ENCODE measurements at places on chromosomes 3 and 15.

GRCh38 chr15:20645956-20646355 is 104.4 kb upstream of the GOLGA6L6 start:
- DNase-seq, result no peak

GRCh38 chr3:58350627-58351013 is 17.9 kb downstream of the PXK start:
- DNase-seq, result no peak

GRCh38 chr15:75731248-75732151 is 18.9 kb upstream of the CSPG4 start:
- DNase-seq, result no peak

- no peak for DNase-seq
Observed at GRCh38 chr3:172859041-172859440, 108.5 kb downstream of the ECT2 start.

DNA sequence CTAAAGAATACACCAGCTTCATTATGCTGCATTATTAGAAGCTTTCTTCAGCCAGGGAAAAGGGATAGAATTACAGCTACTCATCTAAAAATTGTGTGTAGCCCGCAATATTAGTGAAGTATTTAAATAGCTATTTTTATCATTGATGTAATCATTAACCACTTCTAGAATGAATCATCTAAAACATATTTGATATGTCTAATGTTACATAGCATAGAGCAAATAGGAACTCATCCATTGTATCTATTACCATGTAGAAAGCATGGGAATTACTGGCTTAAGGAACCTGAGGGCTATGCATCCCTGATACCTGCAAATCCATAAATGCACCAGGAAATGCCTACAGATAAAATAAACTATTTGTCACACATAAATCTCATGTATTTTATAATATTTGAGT is 54.5 kb upstream of the VGLL3 start:
- DNase-seq, result no peak

GRCh38 chr3:150236316-150237082 is 171.6 kb upstream of the TSC22D2 start:
- no peak for DNase-seq

DNA sequence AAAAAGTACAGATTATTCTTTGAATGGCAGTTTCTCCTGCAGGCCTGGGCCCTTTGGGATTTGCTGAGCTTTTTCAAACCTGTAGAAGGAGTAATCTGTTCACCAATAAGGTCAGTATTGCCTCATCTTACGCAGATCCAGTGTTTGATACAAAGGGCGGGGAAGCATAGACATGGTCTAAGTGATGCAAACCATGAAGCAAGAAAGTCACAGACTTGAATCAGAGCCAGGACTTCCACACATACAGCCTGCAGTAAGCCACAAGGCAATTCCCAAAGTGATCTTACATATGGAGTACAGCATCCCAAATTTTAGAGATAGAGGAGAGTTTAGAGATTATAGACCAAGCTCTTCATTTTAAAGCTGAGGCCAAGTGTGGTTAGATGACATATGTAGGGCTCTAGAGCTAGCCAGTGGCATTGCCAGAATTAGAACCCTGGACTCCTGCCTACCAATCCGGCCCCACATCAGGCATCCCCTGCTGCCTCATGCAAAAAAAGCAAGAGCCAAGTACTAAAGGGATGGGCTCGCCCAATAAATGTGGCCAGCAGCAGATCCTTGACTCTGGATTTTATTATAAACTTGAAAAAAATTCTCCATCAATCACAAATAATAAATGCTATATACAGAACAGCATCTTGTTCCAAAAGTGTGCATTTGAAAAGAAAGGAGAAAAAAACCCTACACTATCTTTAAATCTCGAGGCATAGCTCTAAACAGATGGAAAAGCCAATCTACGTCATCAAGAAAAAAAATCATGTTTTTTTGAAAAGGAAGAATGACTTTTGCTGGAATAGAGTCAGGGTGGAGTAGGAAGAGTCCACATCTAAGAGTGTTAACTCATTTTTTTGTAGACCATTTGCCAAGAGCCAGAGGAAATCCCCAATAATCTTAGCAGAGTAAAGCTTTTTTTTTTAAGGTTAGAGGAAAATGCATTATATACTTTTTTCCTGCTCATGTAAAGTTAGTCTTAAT is 24.0 kb downstream of the ABI3BP start:
- no peak for DNase-seq

- peak; percentile 22 for DNase-seq
Observed at GRCh38 chr3:41808152-41808551, 153.8 kb downstream of the ULK4 start.

GRCh38 chr3:13822042-13822441 is 57.8 kb downstream of the WNT7A start:
- DNase-seq, result no peak

DNA sequence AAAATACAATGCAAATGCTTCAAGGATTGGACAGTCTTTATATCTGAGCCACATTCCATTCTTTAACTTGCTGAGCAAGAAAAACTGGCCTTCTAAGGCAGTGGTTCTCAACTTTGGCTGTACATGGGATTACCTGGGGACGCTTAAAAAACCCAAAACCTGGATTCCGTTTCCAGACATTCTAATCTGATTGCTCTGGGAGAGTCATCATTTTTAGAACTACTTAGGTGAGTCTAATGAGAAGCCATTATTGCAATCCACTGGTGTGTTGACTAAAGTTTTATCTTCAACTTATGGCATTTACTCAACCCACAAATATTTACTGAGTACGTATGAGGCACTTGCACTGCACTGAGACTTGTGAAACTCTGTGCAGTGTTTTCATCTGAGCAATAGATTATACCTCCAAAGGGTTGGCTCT is 195.7 kb upstream of the ATP11B start:
- no peak for DNase-seq
